ENCODE measurements at places on chromosomes 4 and X.

GRCh38 chr4:155544547-155544946 is 122.1 kb upstream of the GUCY1A1 start:
- DNase-seq = no peak

- no peak for DNase-seq
Measured at GRCh38 chr4:77927991-77928925, 65.6 kb downstream of the MRPL1 start.

DNA sequence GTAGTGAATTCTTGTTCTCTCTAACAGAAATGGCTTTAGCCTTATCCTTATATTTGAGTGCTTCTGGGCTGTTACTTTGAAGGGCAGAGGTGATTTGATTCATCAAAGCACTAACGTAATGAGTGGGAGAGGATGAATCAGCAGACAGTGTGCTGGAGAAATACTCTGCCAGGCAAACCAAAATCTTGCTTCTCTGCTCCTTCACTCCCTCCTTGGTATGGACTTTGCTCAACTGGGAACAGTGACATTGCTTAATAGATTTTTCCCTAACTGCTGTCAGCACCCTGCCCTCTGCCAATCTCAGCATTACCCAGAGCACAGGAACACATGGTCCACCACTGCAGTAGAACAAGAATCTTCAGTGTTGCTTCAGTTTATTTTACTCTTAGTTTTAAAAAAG is 56.0 kb downstream of the PDLIM5 start:
- DNase-seq = no peak

DNA sequence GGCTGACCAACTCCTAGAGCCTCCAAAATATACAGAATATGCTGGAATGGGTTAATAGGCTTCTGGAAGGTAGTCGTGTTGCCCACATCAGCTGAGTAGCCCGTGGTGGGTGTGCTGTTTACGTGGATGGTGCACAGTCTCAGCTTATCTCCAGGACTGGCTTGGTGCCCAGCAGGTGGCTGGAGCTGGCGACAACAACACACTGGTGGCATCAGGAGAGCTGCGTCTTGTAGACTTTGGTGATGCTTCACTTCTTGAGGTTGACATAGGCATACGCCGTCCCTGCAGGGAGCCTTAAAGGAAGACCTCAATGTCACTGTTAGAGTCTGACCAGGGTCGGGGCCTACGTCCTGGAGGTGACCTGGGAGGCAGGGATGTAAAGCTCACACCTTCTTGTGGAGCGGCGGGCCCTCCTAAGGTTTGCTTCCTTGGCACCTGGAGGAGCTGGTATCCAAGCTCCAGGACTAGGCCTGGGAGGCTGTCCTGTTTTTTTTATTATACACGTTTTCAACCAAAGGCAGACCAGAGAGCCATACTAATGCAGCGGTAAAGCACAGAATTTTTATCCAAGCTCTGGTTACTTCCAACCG is 26.5 kb upstream of the RBMX start:
- no peak for DNase-seq

- no peak for DNase-seq
Measured at GRCh38 chrX:69320116-69320515, 154.9 kb upstream of the PJA1 start.

GRCh38 chr4:173794662-173795061 is 264.6 kb upstream of the HAND2 start:
- no peak for DNase-seq

GRCh38 chrX:46333550-46333949 is 211.7 kb downstream of the ZNF674 start:
- no peak for DNase-seq

DNA sequence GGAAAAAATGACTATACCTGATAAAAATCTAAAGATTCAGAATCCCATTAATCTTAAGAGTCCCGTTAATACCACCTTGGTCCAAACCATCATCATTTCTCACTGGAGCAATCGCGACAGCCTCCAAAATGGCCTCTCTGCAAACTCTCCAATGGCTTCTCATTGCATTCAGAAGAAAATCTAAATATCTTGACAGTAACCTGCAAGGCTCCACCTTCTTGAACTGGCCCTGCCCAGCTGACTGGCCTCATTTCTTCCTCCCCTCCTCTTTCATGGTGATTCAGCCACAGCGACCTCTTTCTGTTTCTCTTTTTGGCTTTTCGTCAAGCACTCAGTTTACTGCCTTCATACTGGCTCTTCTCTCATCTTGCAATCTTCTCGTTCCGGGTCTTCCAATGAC is 56.2 kb upstream of the GPRIN3 start:
- DNase-seq = no peak

- no peak for DNase-seq
Measured at GRCh38 chr4:75644095-75644494, 13.8 kb upstream of the CDKL2 start.
